ENCODE measurements at places on chromosomes 12 and 14. TPM values are rescaled to one million over a fixed set of nuclear protein-coding genes. Genes with fewer than 3 reads are reported as not detected.

The SERPINA12 gene
- total RNA-seq, result 8.6 TPM

DNA sequence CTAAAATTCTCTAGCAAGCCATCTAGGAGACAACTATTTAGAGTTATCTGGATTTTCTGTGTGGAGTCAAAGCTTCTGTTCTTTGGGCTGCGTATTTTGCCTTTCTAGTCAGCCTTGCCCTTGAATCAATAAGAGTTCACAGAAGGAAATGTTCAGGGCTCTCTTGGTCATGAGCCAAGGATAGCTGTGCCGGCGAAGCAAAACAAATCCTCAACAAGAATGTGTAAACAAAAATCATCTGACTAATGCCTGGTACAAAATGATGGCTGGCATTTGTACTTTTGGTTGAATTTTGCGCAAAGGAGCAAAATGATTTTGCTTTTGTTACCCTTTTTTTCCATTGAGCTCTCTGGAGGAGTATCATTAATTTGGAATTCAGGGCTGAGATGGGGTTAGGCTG, 171.1 kb downstream of the DACT1 start:
- no peak for DNase-seq

DNA sequence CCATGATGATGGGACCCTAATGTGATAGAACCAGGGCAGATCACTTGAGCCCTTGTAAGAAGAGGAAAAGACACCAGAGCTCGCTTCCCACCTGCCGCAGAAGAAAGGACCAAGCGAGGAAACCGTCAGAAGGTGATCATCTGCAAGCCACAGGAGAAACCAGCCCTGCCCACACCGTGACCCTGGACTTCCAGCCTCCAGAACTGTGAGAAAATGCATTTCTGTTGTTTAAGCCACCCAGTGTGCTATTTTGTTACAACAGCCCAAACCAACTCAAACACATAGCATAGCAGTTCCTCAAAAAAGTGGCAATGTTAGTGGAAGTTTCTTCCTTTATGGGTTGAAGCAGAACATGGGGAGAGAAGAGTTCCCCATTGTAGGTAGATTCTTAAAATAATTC, 107.9 kb upstream of the BCL2L14 start:
- DNase-seq, result no peak

DNA sequence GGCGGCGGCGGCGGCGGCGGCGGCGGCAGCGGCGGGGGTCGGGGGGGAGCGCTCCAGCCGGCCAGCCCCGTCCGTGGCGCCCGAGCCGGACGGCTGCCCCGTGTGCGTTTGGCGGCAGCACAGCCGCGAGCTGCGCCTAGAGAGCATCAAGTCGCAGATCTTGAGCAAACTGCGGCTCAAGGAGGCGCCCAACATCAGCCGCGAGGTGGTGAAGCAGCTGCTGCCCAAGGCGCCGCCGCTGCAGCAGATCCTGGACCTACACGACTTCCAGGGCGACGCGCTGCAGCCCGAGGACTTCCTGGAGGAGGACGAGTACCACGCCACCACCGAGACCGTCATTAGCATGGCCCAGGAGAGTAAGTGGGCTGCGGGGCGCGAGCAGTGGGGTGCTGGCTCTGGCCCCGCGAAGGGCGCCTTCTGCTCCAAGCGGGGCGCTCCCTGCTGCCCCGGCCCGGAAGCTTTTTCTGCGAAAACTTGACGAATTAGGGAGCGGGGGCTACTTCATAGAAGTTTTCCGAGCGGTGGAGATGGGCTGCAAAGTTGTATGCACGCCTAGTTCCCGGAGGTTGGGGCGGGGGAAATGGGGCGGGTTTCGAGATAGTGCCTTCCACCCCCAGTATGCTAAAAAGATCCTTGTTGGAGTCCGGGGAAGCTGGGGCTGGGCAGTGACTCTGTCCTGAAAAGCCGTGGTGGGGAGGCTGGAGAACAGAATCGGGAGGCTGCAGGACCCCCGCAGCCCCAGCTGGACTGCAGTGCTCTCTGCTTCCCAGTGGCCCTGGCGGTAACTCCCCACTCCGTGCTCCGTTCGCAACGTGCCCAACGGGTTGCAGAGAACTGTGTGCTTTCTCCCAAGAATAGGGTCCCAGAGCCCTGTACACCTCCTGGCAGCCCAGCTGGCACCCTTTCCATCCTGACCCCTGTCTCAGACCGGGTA, 751 bp downstream of the GDF11 start:
- no peak for DNase-seq

GRCh38 chr12:6896846-6897435, 7.7 kb upstream of the LRRC23 start:
- no peak for DNase-seq

- no peak for DNase-seq
Measured at GRCh38 chr12:100414739-100415138, 57.9 kb downstream of the SLC17A8 start.

Measured in vagina (tissue), 2 donors.